ENCODE measurements at places on chromosomes 12 and 14.

DNA sequence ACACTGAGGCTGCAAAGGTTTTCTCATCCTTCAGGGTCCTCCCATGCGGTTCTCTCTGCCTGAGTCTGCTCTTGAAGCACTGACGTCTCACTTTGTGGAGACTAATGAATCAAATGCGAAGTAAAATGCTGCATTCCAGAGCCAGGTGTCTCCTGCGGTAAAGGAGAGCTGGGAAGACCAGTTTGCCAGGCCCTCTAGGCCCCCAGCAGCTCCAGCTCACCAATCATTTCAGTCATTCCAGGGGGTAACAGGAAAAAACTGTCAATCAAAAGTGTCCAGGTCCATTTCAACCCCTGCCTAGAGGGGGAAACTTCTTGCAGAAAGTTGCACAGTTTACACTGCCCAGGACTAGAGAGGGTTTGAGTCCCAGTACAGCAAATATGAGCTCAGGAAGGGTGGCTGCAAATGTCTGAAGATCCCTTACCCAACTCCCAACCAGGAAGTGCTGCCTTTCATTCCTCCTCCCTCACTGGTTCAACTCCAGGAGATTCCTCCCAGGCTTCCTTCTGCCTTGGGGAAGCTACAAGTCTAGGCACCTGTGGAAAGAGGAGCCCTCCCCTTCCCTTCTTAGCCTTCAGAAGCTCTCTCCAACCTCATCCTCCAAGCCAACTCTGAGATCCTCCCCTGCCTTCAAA lies 2.7 kb upstream of the NXPH4 start:
- no peak for DNase-seq

DNA sequence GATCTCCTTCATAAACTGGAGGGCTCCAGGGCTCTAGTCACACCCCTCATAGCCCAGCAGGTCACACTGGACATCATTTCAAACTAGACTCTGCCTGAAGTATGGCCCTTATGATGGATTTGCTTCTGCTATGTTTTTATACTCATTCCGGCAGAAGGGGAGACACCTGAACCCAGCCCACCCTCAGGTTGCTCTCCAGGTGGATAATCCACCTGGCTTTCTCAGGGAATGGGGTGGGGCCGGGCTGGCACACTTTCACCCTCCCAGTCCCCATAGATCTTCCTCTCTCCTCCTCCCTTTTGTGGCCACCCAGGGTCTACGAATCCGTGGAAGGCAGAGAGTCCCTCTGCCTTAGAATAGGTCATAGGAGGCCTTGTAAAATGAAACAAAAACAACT lies 9.8 kb upstream of the KRT73 start:
- peak; percentile 64 for DNase-seq

DNA sequence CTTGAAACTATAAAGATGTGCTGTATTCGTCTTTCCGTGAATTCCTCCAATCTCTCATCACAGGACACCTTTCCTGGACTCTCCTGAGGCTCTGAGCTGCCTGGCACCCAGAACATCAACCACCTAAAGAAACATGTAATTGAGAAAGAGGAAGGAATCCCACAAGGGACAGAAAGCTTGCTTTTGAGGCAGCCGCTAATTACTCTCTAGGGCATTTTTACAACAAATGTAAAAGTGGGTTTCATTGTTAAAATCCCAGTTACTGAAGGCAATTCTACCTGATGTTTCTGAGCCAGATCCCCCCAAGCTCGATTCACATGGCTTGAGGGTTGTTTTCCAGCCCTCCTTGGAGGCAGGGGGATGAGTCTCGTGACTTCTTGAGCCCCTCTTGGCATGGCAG lies 238.5 kb upstream of the LHX5 start:
- no peak for DNase-seq

- DNase-seq = no peak
Measured at GRCh38 chr12:110619534-110619953, 5.6 kb downstream of the TCTN1 start.

- no peak for DNase-seq
Measured at GRCh38 chr14:98665007-98665406, 607.0 kb downstream of the BCL11B start.

- DNase-seq = no peak
Measured at GRCh38 chr14:63453443-63453936, 89.7 kb downstream of the PPP2R5E start.

DNA sequence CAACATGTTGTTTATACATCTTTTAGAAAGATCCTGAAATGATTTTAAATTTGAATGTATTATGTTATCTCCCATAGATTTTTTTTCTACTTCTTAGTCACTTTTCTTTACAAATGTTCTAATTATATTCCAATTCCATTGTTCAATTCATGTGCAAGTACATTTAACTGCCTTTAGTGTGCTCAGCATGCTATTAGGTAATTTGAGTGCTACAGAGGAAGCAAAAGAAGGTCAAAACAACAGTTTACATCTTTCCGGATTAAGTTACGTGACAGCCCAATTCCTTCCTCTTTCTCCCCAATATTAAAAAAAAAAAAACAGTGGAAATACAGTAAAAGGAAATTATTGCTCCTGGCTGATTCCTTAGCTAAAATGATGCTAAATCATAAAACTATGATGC lies 98.3 kb downstream of the RTN1 start:
- DNase-seq = no peak

Measured in vagina (tissue), 2 donors.